ENCODE measurements at places on chromosomes 6 and 20. TPM values are rescaled to one million over a fixed set of nuclear protein-coding genes. Genes with fewer than 3 reads are reported as not detected.

DNA sequence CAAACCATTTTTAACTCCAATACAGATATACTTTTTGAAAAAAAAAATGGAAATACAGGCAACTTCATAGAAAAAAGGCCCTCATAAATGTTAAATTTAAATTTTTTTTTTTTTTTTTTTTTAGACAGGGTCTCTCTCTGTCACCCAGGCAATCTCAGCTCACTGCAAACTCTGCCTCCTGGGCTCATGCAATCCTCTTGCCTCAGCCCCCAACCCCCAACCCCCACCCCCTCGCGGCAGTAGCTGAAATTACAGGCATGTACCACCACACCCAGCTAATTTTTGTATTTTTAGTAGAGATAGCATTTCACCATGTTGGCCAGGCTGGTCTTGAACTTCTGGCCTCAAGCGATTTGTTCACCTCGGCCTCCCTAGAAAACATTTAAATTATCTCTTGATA, 12.8 kb upstream of the ULBP3 start:
- no peaks in the 10 kb centered on the region for H3K36me3 ChIP-seq
- no peaks in the 10 kb centered on the region for H3K27me3 ChIP-seq
- H3K4me1 ChIP-seq: peaks cover 14% of the 10 kb centered on the region
- no peak overlapping the region for H3K27ac ChIP-seq
- H3K4me3 ChIP-seq: no peak overlapping the region

DNA sequence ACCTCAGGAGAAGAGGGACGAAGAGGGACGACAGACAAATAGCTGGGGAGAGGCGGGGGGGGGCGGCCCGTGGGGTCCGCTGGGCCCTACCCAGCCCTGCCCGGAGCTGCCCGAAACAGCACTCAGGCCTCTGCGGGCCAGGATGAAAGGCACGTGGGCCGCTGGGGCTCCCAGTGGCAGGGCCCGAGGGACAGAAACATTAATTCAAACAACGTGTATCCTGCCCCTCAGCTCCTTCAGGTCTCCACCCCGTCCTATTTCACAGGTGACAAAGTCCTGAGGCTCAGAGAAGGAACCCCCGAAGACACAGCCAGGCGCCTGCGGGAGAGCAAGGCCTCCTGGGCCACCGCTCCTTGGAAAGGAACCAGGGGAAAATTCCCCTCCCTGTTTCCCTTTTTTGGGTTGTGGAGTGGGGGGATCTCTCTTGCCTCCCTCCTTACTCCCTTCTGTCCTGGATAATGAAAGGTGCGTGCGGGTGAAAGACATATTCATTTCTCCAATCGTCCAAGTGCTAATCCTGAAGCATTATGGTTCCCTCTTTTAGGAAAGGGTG, 93.3 kb downstream of the RNASET2 start:
- peaks cover 14% of the 10 kb centered on the region for H3K4me1 ChIP-seq
- no peaks in the 10 kb centered on the region for H3K27me3 ChIP-seq
- no peaks in the 10 kb centered on the region for H3K36me3 ChIP-seq
- no peak overlapping the region for H3K27ac ChIP-seq
- DNase-seq: no peak

DNA sequence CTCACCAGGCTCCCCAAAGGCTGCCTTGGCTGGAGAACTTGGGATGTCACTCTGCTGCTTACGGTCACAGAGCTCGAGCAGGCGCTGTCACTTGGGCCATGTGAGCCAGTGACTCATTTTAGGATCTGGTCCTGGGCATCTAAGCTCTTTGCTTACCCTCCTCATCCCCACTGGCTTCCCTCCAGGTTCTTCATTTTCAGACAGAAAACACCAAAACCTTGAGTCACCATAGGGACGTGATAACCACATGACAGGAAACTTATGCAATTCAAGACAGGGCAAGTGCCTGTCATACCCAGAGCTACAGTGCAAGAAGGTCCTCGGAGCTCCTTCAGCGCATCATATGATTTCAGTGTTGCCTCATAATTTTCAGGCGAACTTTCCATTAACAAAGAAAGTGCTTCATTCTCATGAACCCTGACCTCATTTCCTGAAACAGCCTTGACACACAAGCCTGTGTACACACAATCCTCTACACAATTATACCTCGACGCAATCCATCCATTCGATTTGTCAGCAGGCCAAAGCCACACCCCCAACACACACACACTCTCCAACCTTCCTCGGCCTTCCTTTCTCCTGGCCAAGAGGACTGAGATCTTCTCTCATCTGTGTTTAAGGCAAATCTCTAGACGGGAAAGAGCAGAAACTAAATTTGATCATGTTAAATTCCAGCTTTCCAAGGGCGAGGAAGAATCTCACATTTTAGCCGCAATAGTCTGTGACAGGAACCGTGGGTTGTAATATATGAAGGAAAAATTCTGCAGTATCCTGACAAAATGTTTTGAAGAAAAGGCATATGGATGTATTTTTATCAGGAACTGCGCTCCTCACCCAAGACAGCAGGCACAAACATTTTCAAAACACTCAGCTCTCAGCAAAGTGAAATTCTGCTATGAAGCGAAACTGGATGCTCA, 25.3 kb downstream of the TBC1D7 start:
- no peak overlapping the region for H3K4me3 ChIP-seq
- H3K27me3 ChIP-seq: no peaks in the 10 kb centered on the region
- H3K36me3 ChIP-seq: peaks cover 25% of the 10 kb centered on the region
- H3K27ac ChIP-seq: no peak overlapping the region

The CLPSL2 gene
- total RNA-seq: not detected

- no peaks in the 10 kb centered on the region for H3K27me3 ChIP-seq
- H3K27ac ChIP-seq: no peak overlapping the region
- no peak overlapping the region for H3K4me3 ChIP-seq
- H3K36me3 ChIP-seq: no peaks in the 10 kb centered on the region
- DNase-seq: no peak
- no peaks in the 10 kb centered on the region for H3K4me1 ChIP-seq
These were observed 230.1 kb upstream of the SUPT3H start for GRCh38 chr6:45607798-45608197.

- no peak for DNase-seq
- H3K4me3 ChIP-seq: no peak overlapping the region
- peaks cover 8% of the 10 kb centered on the region for H3K27me3 ChIP-seq
These were observed 43.2 kb downstream of the YTHDF1 start for GRCh38 chr20:63172726-63173125.

DNA sequence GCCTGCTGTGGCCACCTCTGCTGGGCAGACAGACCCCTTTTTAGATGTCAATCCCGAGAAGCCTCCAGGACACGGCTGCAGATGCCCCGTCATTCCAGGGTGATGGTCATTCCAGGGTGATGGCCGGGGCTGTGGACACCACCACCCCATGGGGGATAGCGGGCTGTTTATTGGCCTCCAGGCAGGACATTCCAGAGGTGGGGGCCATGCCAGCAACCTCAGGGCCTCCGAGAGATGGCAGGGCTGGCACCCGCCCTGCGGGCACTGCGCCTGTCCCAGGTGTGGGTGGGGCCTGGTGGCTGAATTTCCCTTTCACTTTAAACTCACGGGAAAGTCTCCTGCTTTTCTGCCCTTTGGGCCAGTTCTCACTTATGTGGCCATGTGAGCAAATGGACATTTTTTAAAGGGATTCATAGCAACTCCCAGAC, 14.5 kb downstream of the COL9A3 start:
- H3K27me3 ChIP-seq: no peaks in the 10 kb centered on the region
- no peak for DNase-seq
- H3K36me3 ChIP-seq: no peaks in the 10 kb centered on the region
- no peak overlapping the region for H3K27ac ChIP-seq
- peaks cover 11% of the 10 kb centered on the region for H3K4me1 ChIP-seq

DNA sequence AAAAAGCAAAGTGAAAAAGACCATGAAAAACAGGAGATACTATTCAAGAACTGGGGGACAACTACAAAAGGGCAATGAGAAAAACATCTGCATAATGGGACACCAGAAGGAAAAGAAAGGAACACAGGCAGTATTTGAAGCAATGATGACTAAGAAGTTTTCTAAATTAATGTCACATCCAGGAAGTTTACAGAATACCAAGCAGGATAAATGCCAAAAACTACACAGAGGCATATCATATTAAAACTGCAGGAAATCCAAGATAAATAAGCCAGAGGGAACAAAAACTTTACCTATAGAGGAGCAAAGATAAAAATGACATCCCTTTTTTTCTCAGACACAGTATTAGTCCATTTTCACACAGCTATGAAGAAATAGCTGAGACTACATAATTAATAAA, 193.0 kb downstream of the ERMARD start:
- no peak for DNase-seq
- H3K4me3 ChIP-seq: no peak overlapping the region
- no peak overlapping the region for H3K27ac ChIP-seq
- H3K4me1 ChIP-seq: no peaks in the 10 kb centered on the region
- no peaks in the 10 kb centered on the region for H3K27me3 ChIP-seq
- no peaks in the 10 kb centered on the region for H3K36me3 ChIP-seq

- H3K4me3 ChIP-seq: no peak overlapping the region
- DNase-seq: no peak
- no peak overlapping the region for H3K27ac ChIP-seq
These were observed 20.7 kb upstream of the AMD1 start for GRCh38 chr6:110853754-110854477.

The VWA7 gene
- 1.7 TPM for total RNA-seq

DNA sequence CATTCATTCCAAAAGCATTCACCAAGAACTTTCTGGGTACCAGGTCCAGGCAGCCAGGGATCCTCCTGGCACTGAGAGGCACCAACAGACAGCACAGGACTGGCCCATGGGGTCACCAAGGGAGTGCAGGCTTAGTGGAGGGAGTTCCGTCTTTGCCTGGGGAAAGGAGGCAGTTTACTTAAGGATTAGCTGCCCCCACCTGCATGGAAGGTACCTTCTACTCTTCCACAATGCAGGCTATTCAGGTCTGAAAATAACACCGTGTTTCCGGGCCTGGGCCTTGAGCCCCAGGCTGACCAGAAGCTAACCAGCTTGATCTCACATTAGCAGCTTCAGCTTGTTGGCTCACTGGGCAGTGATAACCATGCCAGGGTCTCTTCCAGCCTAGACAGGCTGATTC, 199.4 kb downstream of the FOXA2 start:
- no peak overlapping the region for H3K27ac ChIP-seq
- no peaks in the 10 kb centered on the region for H3K4me1 ChIP-seq
- no peak overlapping the region for H3K4me3 ChIP-seq

DNA sequence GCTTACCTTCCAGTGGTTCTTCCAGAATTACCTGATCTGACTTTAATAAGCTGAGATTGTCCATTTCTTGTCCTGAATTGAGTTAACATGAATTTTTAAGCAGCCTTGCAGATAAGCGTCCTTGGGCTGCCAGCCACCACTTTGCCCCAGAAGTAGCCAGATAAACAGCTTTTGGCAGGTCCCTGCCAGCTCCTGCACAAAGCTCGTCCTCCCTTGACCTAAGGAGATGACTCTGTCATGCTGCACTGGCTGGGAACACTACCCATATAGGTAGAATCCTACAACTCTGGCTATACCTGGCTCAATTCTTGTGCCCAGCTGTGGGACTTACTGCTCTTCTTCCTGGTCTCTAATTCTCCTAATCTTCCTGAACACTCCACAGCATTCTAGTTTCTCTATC, 39.6 kb upstream of the AAR2 start:
- no peaks in the 10 kb centered on the region for H3K36me3 ChIP-seq
- no peak for DNase-seq
- H3K4me3 ChIP-seq: no peak overlapping the region
- H3K27ac ChIP-seq: no peak overlapping the region

DNA sequence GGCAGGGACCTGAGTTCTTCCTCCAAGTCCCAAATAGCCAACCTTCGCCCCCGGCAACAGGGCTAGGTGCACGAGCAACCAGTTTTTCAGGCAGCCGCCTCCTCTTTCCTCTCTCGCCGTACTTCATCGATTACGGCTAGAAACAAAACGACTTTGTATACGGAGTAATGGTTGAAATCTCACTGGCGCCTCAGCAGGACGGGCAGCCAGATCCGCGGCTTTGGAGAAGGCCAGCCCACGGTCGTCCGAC, 333 bp upstream of the SMIM13 start:
- peak overlapping the region; percentile 82 for H3K4me3 ChIP-seq
- H3K36me3 ChIP-seq: no peaks in the 10 kb centered on the region
- peaks cover 26% of the 10 kb centered on the region for H3K4me1 ChIP-seq
- H3K27ac ChIP-seq: peak overlapping the region; percentile 93

GRCh38 chr6:55108134-55109130, 65.9 kb upstream of the HCRTR2 start:
- no peaks in the 10 kb centered on the region for H3K36me3 ChIP-seq
- H3K27ac ChIP-seq: no peak overlapping the region
- no peak for DNase-seq

- no peaks in the 10 kb centered on the region for H3K4me1 ChIP-seq
- no peak overlapping the region for H3K27ac ChIP-seq
- no peaks in the 10 kb centered on the region for H3K27me3 ChIP-seq
- no peak for DNase-seq
- H3K36me3 ChIP-seq: no peaks in the 10 kb centered on the region
These were observed 81.1 kb upstream of the AGPAT4 start for GRCh38 chr6:161354956-161355355.

DNA sequence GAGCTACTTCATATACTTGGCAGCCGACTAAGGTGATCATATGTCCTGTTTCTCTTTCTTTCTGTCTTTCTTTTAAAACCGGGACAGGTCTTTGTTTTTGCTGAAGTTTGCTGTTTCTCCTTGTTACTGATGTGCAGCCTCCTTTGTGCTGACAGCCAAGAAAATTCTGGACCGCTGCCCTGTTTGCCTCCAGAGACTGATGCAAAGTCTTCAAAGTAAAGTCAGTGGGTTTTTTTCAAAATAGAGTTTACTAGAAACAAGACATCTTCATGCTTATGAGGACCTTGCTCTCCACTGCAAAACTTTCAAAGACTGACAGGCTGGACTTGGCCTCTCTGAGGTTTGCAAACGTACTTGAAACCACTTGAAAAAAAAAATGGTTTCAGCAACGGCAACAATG, 510.5 kb upstream of the MAP3K7 start:
- H3K4me1 ChIP-seq: no peaks in the 10 kb centered on the region
- no peak overlapping the region for H3K4me3 ChIP-seq
- no peak overlapping the region for H3K27ac ChIP-seq
- DNase-seq: no peak
- no peaks in the 10 kb centered on the region for H3K27me3 ChIP-seq
- no peaks in the 10 kb centered on the region for H3K36me3 ChIP-seq

DNA sequence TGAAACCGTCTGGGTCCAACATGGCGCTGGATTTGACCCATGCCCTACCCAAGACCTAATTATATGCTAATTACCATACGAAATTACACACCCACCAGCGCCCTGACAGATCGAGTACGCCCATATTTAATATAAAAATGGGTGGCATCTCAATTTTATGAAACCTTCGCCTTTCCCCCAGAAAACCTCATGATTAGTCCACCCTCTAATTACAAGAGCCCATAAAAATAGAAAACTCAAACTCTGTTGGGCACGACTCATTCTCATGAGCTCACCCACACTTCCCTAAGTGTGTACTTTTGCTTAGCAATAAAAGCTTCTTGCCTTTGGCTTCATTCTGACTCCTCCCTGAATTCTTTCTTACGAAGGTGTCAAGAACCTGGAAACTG, 136.4 kb downstream of the OR2B2 start:
- H3K36me3 ChIP-seq: no peaks in the 10 kb centered on the region
- H3K4me3 ChIP-seq: no peak overlapping the region
- H3K4me1 ChIP-seq: peaks cover 11% of the 10 kb centered on the region
- H3K27ac ChIP-seq: no peak overlapping the region
- DNase-seq: no peak
